NCI-H1417 treated with DMSO at 0.1 percent for 48 hours (cell line): ENCODE measurements at places on chromosomes 12 and 14.

DNA sequence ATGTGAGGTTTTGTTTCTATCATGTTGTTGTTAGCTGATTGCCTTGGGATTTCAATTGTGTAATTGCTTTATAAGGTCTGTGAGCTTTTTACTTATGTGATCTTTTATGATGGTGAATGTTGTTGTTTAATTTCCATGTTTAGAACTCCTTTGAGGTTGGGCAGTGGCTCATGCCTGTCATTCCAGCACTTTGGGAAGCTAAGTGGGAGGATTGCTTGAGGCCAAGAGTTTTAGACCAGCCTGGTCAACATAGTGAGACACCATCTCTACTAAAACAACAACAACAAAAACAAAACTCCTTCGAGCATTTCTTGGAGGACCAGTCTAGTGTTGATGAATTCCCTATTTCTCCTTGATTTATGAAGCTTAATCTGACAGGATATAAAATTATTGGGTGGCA is 102.1 kb upstream of the PMCH start:
- DNase-seq = no peak

- DNase-seq = no peak
Measured at GRCh38 chr12:7844116-7844515, 28.6 kb downstream of the SLC2A14 start.

DNA sequence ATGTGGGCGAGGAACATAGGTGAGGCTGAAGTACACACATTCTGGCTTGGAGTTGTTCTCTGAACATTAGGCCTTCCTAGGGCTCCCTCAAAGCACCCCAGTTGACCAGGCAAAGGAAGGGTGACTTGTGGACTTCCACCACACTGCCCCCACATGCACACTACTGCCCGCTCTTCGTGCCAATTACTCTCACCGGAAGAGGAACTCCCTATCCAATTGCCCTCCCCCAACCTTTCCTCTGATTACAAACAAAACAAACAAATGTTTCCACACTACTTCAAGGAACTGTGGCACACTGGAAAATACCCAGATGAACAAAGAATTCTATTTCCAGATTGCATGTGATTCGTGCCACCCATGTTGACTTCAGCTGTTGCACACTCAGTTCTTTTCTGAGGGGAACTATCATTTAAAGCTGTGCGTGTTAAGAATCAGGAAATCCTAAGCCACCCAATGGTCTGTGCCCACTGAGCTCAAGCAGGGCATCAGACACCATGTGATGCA is 139.3 kb downstream of the SSPN start:
- no peak for DNase-seq

GRCh38 chr12:45532113-45532512 is 197.4 kb upstream of the ARID2 start:
- no peak for DNase-seq

GRCh38 chr14:95293449-95293848 is 26.3 kb downstream of the CLMN start:
- no peak for DNase-seq

DNA sequence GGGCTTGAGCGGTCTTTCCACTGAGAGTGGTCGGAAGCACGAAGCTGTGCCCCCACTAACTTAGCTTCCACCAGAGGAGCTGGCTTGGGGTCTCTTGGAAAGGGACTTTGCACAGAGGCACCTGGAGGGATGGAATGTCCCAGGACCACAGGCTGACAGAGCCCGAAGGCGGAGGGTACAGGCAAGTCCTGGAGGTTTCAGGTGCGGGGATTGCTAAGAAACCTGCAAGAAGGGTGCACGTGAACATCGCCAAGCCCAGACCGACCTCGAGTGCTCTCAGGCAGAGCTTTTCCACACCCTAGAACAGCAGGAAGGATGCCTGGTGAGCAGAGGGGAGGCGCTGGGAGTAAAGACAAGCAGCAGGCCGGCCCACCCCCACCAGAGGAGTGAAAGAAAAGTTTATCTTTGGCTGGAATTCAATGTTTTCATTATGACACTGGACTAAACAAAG is 61.6 kb downstream of the SERPINA3 start:
- no peak for DNase-seq
